ENCODE measurements at places on chromosomes 2 and 18.

GRCh38 chr2:205593891-205594290, 88.4 kb upstream of the NRP2 start:
- DNase-seq = no peak

DNA sequence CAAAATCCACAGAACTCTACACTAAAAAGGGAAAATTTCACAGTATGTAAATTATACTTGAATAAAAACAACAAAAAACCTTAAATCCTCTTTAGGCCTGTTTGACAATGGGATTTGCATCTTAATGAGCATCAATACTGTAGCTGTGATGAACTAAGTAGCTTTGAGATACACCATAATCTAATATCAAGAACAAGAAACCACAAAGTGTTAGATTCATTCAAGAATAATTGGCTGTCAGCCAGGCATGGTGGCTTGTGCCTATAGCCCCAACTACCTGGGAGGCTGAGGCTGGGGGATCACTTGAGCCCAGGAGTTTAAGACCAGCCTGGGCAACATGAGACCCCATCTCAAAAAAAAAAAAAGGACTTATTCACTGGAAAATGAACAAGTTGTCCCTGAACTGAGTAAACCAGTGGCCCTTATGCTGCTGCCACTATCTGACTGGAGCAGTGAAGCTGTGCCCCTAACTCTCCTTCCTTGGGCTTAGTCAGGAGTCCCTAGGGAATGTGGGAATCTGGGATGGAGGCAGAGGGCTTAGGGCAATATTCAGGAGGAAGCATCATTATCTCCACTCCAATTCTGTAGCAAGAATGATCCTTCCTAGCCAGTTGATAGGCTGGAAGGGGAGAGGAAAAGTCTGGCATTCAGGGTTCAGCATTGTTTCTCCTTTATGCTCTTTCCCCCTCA, 88.5 kb downstream of the PRKCE start:
- DNase-seq = peak; percentile 43

GRCh38 chr18:6487968-6488367, 73.3 kb upstream of the L3MBTL4 start:
- no peak for DNase-seq

GRCh38 chr2:191018643-191019119, 4.7 kb upstream of the STAT1 start:
- DNase-seq = no peak

DNA sequence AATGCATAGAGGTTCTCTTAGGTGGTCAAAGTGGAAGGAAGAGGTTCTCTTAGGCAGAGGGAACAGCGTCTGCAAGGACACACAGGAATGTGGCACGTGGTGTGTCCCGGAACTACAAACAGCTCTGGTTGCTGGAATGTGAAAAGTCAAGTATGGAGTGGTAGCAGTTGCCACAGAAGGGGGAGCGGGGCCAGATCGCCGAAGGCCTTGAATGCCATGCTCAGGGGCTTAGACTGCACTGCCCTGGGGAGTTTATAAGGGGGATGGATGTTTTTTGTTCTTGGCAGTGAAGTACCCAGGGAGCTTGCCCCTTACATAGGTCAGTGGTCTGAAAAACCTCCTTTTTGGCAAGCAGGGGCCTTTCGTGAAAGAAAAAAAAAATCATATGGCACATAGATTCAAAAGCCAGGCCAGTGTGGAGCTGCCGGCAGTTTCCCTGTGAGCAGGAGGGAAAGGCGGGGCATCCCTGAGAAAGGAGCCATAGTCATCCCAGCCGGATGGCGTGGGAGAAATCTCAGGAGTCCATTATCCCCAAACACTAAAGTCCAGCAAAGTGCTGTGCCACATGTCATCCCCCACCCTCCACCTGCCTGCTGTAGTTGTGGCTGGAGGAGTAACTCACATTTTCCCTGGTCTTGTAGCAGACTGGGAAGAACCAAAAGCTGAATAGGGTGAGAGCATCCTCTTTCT, 45.4 kb downstream of the GORASP2 start:
- peak; percentile 36 for DNase-seq

- peak; percentile 57 for DNase-seq
Measured at GRCh38 chr2:156430980-156431358, 5.2 kb upstream of the GPD2 start.

DNA sequence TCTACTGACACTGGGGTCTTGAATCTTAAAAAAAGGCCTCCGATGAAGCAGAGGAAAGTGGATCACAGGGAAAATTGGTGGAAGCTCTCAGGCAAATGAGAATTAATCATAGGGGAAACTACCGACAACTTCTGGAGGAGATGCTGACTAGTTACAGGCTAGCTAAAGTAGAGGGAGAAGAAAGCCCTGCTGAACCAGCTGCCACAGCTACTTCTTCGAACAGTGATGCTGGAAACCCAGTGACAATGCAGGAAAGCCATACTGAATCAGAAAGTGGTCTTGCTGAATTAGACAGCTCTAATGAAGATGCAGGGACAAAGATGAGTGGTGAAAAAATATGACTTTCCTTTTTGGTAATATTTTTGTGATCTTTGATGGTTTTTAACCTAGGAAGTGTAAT, 44.9 kb upstream of the SLC3A1 start:
- no peak for DNase-seq

DNA sequence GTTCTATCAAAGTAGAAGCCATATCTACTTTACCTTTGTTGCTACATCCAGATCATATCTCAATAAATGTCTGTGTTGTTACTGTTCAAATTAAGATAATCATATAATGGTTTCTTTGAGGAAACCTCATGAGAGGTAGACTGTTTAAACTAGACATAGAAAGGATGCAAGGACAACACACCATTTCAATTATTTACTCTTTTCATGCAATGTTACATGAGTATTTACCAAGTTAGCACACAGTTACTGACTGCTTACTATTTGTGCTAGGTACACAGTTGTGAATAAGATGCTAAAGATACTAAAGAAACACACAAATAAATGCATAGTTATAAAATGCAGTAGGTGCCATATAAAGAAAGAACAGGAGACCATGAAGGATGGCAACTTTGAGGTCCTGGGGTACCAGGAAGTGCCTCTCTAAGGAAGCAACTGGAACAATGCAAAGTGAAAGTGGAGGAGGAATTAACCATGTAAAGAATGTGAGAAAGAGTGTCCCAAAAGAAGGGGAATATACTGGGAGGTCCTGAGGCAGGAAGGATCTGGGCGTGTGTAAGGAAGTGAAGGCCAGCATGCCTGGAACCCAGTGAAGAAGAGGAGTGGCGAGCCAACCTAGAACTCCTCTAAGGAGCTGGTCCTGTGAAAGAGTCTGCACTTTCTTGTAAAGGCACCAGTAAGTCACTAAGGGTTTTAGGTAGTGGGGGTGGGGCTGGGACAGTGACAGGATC, 39.4 kb downstream of the RBMS1 start:
- DNase-seq = no peak

Data from fibroblast of upper back skin (primary cell).